ENCODE measurements at places on chromosomes 1 and 21.

- no peak for DNase-seq
Measured at GRCh38 chr1:199029855-199030254, 391.0 kb downstream of the PTPRC start.

DNA sequence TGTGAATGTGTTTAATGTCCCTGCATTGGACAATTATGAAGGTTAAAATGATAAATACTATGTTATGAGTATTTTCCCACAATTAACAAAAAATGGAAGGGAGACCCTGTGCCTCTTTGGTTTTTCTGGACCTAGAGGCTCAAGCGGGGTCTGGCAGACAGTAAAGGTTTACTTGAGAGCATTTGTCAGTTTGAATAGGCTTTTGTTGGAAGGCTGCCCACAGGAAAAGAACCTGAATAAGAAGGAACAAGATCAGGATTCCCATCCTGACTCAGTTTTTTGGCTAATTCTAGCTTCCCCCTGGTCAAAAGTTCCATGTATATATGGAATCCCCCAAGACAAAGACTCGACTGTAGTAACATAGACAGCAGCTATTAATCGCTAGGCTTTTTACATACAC is 150.9 kb upstream of the JUN start:
- DNase-seq, result no peak

DNA sequence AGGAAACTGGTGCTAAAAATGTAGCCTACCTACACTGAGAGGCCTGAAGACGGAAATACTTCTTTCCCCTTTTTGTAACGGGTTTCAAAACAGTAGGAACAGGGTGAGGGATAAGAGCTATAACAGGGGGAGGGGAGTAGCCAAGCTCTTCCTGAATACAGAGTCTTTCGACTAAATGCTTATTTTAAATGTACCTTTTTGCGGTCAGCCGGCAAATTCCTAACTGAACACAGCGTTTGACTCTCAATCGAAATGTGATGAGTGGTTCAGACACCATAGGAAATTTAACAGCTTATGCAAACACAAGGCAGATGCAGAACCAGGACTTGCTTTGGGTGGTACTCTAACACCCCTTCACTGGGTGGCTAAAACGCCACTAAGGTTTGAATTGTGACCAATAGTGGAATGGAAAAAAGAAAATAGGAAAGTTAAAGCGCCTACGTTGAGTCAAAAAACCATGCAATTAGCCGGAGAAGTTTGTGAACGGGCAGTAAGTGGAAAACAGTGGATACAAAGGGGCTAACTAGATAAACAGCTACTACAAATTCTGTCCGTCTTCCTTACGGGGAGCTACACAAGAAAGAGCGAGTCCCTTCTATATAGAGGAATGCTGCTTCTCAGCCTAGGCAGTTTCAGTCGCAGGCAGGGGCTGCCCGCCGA is 1.7 kb downstream of the EGLN1 start:
- no peak for DNase-seq

DNA sequence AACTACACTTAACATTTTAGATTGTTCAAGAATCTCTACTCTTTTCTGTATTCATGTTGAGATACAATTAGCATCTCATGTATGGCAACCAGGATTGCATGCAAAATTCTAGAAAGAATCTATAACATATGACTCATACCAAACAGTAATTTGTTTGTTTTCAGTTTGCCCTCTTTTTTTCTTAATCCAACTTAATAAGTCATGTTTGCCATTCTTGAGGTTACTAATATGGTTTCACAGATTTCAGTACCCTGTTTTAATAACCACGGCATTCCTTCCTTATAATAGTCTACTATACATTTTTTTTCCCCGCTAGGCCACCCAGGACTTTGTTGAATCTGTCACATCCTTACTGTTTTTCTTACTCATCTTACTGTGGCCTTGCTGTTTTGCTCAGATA is 140.8 kb downstream of the FMN2 start:
- DNase-seq, result no peak

- no peak for DNase-seq
Measured at GRCh38 chr1:235442788-235443429, 61.3 kb downstream of the B3GALNT2 start.

GRCh38 chr1:87129606-87130005 is 199.1 kb upstream of the LMO4 start:
- no peak for DNase-seq

- no peak for DNase-seq
Measured at GRCh38 chr21:34670220-34670961, 1.6 kb downstream of the CLIC6 start.

- no peak for DNase-seq
Measured at GRCh38 chr21:45372732-45373355, 32.1 kb upstream of the COL18A1 start.

DNA sequence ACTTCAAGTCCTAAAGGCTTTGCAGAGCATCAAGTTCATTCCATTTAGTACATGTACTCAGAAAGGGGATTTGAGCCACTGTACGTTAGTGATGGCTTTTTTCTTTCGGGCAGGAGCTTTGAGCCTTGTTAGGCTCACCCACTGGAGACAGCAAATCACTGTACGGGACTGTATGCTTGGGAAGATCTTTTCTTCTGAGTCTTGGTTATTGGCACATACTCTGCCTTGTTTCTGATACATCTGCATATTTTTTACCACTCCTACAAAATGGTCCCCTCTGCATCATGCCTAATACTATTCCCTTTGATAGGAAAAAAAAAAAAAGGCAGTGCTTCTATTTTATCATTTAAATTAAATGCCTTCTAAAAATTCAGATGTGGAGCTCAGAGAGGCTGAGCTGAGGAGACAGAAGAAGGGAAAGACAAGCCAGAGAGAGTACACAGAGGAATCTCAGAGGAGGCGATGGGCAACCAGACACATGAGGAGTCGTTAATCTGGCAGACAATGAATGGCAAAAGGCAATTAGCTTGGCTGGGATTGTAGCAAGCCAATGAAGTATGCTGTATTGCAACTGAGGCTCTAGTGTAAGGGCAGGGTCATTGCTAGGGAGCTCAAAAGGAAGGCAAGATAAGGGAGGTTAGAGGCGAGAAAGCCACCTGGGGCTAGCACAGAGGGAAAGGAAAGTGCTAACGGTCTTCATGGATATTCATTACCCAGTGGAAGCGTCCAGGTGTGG is 39.4 kb downstream of the PHC2 start:
- no peak for DNase-seq

- no peak for DNase-seq
Measured at GRCh38 chr1:239436286-239436685, 49.9 kb downstream of the CHRM3 start.

DNA sequence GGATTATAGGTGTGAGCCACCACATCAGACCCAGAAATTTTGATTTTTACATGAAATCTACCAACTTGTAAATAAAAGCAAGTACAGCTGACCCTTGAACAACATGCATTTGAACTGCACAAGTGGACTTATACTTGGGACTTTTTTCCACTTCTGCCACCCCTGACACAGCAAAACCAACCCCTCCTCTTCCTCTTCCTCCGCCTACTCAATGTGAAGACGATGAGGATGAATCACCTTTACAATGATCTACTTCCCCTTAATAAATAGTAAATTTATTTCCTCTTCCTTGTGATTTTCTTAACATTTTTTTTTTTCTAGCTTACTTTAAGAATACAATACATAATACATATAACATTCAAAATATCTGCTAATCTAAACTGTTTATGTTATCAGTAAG is 17.5 kb upstream of the YRDC start:
- no peak for DNase-seq

- no peak for DNase-seq
Measured at GRCh38 chr1:28833381-28833780, 21.4 kb downstream of the OPRD1 start.

DNA sequence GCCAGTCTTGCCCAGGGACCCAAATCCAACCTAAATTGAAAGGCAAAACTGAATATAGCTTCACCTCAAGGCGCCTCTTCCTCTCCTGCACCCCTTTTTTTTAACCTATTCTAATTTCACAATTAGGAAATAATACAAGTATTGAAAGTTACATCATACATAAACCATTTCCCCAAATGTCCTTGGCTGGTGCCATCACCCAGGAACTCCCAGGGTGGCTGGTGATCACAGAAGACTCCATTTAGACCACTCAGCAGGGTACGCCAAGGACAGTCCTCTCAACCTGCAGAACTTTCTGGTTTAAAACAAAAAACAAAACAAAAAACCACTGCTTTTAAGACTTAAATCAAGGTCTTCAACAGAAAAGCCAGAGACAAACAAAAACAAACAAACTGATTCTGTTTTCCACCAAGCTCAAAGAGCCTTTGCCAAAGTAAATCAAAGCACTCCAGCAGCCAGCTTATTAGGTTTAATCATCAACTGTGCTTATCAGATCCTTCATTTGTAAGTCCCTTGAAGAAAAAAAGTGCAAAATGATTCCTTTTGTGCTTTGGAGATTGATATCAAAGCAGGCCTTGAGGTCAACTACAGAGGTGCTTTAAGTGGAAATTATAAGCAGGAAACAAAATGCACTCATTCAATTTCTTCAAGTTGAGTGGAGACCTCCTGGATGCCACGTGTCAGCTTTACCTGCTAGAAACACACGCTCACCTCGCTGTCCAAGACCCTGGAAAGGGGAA is 113.0 kb downstream of the ETS2 start:
- DNase-seq, result no peak

GRCh38 chr1:206041640-206042039 is 11.3 kb upstream of the RHEX start:
- no peak for DNase-seq

DNA sequence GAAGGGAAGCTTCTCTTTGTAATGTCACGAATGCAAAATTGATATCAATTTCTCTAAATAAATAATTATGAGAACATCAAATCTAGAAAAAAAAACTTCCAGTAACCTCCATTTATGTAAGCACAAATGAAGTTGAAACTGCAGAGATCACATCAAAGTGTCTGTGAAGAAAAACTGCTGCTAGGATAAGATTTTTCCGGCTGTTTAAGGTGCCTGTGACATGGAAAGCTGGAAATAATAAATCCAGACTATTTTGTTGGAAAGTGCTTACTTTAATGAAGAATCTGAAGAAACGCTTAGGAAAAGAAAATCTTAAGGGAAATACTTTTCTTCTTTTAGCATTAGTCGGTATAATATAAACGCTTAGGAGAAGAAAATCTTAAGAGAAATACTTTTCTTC is 57.0 kb downstream of the CHRM3 start:
- no peak for DNase-seq

- no peak for DNase-seq
Measured at GRCh38 chr1:234725177-234726132, 115.5 kb upstream of the IRF2BP2 start.

DNA sequence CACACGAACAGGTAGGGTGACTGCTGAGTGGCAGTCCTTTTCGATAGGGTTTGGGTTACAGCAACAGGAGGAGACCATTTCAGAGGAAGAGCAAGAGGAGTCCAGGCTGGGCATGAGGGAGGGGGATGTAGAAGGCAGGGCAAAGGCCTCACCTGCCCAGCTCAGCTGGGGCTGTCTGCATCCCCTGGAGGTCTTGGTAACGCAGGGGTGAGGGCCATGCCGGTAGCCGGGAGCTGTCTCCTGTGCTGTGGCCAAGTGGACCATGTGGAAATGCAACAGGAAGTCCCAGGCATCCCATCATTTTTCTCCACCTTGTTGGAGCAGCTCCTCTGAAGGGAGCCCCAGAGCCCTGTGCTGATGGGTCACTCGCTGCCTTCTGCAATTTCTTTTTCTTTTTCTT is 105.4 kb upstream of the C1orf174 start:
- DNase-seq, result no peak

GRCh38 chr1:43351421-43352350 is 7.1 kb upstream of the CDC20 start:
- DNase-seq, result no peak

- DNase-seq, result no peak
Measured at GRCh38 chr1:86504137-86504479, 35.4 kb downstream of the CLCA1 start.

DNA sequence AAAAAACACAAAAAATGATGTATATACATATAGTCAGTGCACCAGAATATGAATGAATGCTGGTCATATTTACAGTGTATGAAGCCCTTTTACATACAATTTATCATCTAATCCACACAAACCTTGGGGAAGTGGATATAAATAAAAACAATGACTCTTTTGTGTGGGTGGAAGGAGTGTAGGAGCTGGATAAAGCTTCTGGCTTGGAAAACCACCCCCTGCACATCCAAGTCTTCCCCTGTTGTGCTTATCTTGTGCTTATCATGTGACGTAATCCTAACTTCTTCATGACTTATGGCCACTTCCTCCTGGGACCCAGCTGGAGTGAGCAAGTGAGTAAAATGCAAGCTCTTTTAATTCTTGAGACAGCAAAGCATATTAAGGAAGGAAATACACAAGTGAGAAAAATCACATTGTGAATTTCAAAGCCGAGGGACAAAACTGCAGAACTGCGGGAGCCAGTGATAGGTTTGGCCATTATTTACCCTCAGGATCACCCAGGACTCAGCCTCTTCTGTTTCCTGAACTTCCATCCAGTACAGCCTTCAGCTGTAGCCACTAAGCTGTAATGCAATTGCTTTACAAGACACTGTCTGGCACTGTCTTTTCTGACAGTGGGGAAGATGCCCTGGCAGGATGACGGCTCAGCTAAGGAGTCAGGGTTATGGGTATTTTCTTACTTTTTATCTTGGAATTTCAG is 104.0 kb upstream of the PPM1J start:
- DNase-seq, result no peak

DNA sequence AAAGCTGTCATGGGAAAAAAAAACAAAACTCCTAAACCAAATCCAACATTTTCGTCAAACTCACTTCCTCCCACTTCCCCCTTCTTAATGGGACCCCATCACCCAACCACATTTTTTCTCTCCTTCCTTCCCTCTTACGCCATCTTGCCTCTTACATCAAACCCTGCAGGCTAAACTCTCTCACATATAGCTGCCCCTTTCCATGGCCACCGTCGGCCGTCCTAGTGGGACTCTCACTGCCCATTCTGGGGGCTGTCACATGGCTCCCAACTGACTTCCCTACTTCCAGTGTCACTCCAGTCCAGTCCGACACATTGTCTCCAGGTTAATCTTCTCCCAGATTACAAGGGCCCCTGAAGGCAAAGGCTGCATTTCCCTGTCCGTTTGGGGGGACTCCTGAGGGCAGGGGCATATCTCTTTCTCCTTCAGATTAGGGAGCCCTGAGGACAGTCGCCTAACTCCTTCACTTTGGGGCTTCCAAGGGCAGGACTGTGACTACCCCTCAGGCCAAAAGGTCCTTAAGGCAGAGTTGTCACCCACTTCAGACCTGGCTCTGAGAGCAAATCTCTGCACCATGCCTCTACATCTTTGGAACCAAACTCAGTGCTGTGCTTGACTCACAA is 658 bp downstream of the UBXN11 start:
- DNase-seq, result no peak

DNA sequence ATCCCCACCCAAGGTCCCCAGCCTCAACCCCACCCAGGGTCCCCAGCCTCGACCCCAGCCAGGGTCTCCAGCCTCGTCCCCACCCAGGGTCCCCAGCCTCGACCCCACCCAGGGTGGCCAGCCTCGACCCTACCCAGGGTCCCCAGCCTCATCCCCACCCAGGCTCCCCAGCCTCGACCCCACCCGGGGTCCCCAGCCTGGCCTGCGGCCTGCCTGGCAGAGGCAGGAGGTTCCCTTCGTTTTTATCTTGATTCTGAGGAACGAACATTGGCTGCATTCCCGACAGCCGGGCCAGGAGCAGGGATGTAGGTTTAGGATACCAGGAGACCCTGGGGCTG is 3.4 kb upstream of the PDE9A start:
- DNase-seq, result no peak

Data from GM19239 (cell line).